ENCODE measurements at places on chromosomes 7 and 10. TPM values are rescaled to one million over a fixed set of nuclear protein-coding genes. Genes with fewer than 3 reads are reported as not detected.

DNA sequence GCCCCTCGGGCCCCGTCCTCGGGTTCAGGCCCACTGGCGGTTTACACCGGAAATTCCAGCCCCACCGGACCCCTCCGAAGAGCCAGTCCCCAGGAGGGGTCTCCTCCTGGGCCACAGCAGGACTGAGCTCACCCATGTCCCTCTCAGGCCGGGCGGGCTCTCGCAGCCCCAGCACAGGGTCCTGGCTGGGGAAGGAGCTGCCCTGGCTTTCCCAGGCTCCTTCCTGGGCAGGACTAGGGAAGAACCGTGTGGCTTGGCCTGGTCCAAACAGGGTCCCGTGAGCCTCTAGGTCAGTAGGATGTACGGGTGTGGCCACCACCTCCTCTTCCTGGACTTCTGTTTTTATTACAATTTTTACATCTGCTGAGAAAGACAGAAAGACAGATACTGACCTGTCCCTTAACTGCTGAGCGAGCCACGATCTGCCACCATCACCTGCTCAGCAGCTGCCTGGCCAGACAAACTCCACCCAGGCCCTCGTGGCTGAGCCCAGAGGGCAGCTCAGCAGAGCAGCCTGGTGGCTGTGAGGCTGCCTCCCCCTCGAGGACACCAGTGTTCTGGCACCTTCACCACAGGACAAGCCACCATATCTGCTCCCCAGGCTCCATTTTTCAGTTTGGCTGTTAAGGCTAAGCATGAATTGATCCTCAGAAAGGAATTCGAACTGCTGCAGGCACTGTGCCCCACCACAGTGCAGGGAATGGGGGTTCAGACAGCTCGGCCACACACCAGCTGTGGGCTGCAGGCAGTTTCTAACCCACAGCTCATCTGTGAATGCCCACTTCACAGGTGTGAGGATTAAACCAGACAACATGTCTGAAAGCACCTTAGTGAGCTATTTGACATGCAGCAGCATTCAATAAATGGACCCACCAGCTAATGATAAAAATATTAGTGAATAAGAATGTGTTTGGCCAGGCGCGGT, 14.5 kb upstream of the ZNF777 start:
- no peak for DNase-seq

DNA sequence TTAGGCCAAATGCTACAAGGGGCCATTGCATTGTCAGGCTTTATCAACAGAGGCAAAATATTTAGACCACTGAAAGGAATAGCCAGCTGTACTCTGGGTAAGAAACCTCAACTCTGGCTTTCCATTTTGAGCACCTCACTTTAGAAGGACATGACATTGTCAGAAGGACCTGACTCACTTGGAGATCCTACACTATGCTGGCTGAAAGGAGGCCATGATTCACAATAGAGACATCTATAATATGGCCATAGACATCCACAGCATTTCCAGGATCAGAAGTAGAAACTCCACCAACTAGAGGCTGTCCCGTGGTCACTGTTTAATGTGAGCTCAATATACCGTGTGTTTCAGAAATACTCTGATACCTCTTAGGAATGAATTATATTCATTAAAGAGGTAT, 140.9 kb downstream of the BTAF1 start:
- DNase-seq = peak; percentile 17

DNA sequence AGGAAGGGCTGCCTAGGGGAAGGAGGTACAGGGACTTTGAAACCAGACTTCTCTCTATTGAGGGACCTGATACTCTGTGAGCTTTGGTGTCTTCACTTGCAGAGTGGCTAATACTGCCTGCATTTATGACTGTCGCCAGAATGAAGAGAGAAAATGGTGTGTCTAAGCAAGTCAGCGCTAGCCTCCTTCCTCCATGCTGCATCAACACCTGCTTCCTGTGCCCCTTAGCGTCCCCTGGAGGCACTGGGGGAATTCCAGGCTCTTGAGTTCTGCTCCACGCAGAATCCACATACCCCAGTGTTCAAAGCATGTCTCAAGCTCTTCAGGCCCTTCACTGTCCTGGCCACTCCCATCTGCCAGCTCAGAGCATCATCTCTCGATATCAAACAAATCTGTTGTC, 140.5 kb downstream of the PKD1L1 start:
- no peak for DNase-seq

DNA sequence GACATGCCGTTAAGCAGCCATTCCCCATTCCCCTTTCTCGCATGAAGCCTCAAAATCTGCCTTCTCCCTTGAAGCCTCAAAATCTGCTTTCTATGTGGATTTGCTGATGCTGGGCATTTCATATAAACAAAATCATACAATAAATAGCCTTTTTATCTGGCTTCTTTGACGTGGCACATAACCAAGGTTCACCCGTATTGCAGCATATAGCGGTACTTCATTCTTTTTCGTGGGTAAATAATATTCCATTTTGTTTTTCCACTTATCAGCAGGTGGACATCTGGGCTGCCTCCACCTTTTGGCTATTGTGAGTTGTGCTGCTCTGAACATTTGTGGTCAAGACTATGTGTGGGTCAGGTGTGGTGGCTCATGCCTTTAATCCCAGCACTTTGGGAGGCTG, 57.0 kb downstream of the BRI3 start:
- no peak for DNase-seq

GRCh38 chr10:100747456-100748230, 2.3 kb downstream of the PAX2 start:
- no peak for DNase-seq

GRCh38 chr7:157508477-157508881, 171.7 kb downstream of the DNAJB6 start:
- no peak for DNase-seq

GRCh38 chr10:2914741-2915140, 152.6 kb upstream of the PFKP start:
- no peak for DNase-seq

GRCh38 chr10:26932576-26932975, 71.8 kb upstream of the ABI1 start:
- DNase-seq = no peak

DNA sequence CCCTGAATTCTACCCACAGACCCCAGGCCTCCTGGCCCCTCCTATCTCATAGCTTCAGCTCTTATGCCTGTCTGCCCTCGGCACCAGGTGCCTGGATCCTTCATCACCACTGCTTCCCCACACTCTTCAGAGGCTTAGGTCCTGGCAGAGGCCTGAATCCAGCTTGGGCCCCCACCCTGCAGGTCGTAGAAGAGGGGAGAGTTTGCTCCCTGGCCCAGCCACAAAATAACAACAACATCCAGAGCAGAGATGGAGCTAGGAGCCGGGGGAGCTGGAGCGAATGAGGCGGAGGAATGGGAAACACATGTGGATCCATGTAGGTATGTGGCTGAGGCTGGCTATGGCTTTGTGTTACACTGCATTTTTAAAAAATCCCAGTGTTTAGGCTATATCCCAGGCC, 7.8 kb upstream of the OPN4 start:
- DNase-seq = no peak

DNA sequence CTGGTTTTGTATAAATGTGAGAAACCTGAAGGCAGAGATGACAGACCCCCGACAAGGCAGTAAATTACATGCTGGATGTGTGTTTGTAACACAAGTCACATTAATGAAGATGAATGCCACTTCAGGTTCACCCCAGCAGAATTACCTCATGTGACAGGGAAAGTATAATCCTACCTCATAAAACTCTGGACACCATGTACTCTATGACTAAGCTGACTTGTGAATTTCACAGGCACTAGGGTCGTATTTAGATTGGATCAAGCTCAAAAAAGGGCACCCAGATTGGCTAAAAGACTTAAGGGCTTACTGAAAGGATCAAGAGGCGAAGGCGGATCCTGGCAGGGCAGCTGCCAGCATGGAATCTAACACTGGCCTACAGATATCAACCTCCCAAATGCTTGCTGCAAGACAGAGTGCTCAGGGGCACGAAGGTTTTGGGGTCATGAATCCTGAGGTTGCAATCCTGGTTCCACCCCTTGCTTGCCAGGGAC, 161.4 kb downstream of the PIP4K2A start:
- DNase-seq = peak; percentile 6

DNA sequence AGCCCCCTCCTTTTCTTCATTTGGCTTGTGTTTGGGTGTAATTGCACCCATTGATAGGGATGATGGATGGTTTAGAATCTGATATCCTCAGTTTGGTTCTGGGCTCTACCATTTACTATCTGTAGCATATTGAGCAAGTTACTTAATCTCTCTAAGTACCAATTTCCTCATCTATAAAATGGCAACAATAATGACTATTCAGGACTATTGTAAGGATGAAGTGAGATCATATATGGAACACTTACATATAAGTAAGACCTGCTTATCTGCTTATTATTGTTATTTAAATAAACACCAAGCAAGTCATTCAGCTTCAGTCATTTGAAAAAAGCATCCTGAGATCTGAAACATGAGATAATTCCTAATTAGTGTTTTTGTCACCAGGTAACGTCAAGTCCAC, 127.0 kb downstream of the SEC23IP start:
- DNase-seq = no peak

DNA sequence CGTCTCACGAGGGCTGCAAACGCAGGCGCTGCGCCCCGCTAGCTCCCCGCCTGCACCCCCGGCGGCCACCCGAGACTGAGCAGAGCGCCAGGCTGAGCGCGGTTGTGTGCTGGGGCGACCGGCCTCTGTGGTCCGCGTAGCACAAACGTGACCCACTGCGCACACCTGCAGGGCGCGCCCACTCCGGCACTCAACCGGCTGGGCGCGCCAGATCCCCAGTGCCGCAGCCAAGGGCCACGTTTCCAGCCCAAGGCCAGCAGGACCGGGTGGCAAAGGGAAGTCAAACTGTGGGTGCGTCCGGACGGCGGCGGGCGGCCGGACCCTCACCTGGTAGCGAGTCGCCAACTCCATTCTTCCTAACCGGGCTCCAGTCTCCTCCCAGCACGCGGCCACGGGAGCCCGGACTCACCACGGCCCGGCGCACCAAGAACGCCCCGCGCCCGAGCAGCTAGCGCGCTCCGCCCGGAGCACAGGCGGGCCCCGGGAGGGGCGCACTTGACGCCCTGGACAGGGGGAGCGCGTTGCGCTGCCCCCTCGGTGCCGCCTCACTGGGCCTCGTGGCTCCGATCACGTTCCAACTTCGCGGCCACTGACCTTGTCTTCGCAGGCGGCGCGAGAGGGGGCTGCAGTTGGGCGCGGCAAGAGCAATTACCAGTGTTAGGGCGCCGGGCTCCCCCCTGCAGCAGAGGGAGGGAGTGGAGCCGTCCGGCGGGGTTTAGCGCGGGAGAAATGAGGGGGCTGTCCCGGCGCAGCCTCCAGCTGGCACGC, at the start of gene CDCA7L:
Gene CDCA7L, minus strand, starts transcription at position 446 of the 768 bp plus-strand sequence. Its CDS starts 95 bp downstream, at position 351.
- peak; percentile 60 for DNase-seq

DNA sequence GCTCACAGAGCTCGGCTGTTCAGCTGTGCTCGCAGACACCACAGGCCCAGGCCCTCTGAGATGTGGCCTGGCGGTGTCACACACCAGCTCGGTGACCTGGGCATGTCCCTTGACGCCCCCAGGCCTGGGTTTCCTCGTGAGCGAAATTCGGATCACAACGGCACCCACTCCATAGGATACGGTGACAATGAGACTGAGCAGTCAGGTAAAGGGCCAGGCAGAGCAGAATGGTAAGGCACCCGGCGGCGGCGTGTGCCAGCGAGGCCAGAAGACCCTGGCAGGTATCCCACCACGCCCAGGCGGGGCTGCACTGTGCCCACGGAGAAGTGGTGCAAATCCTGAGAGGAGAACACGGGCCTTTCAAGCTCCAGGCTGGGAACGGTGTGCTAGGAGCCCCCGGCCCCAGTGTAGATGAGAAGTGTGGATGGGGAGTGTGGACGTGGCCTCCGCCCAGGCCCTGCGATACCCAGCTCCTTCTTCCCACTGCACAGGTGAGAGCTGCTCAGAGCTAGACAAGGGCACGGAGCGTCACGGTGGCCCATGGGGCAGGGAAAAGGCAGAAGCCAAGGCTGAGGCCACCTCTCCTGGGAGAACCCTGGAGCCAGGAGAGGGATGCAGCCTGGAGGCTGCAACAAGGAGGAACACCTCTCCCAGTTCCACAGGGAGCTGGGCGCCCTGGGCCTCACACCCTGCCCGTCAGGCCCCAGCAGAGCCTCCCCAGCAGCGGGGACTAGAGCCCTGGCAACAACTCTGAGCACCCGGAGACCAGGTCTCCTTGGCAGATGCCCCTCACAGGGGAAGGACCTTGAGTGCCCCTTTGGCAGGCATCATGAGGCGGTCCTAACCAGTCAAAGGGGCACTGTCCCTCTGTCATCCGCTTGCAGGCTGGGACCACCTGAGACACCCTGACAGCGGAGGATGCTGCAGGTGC, 219.1 kb downstream of the MAD1L1 start:
- no peak for DNase-seq

DNA sequence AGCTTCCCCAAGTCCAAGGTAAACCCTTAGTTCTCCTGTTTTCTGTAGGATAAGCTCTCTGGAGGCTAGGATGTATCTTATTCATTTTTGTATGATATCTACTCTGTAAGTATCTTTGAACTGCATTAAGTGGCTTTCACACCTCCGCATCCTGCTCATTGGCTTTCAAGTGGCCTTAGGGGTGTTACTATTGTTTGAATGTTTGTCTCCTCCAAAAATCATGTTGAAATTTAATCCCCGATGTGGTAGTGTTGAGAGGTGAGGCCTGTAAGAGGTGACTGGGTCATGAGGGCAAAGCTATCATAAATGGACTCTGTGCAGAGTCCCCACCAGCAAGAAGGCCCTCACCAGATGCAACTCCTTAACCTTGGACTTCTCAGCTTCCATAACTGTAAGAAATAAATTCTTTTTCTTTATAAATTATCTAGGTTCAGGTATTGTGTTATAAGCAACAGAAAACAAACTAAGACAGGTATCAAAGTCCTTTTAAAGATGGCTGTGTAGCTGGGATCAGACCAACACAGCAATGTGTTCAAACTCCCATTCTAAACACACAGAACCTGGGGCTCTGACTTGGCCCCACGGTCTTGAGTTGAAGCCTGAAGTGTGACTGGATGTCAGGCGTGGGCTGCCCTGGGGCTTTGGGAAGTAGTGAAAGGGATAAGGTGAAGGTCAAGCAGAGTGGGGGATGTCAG, 25.9 kb downstream of the TBXAS1 start:
- no peak for DNase-seq

GRCh38 chr7:22208799-22209198, 148.2 kb downstream of the RAPGEF5 start:
- no peak for DNase-seq

GRCh38 chr7:135260930-135261721, 27.5 kb downstream of the STRA8 start:
- no peak for DNase-seq

- no peak for DNase-seq
Measured at GRCh38 chr10:78539247-78539766, 505.6 kb downstream of the RPS24 start.

Gene TWIST1
- 5.7 TPM for total RNA-seq

Gene ATRNL1
- 15.8 TPM for total RNA-seq

Gene HOGA1
- 0.31 TPM for total RNA-seq

Gene MYO1G
- 0.11 TPM for total RNA-seq

Gene IKZF1
- 0.60 TPM for total RNA-seq

Gene UBE2H
- total RNA-seq = 194 TPM

Gene AEBP1
- total RNA-seq = 65.0 TPM

Gene EBF3
- total RNA-seq = 0.07 TPM

Gene GRB10
- 81.9 TPM for total RNA-seq

Gene FGL2
- total RNA-seq = not detected

Gene GHRHR
- total RNA-seq = not detected

All from astrocyte (in vitro differentiated cells and primary cell).